ENCODE measurements at places on chromosomes 16 and 17.

DNA sequence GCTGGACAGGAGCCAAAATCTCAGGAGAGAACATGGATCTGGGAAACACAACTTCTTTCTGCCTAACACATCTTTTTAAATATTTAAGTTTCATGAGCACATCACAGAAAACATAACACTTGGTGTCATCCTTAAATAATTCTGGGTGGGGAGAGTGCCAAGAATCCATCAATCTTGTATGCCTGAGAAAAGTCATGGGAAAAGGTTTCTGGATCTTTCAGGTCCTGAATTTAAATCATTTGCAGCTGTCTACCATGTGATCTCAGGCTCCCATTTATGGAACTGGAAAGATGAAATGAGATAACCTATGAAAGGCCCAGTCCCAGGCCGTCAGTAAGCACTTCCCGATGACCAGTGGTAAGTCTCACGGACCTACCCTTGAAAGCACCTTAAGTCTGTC, 15.1 kb downstream of the CDH11 start:
- no peak for DNase-seq

- DNase-seq: no peak
Measured at GRCh38 chr17:82487910-82488309, 29.4 kb downstream of the NARF start.

DNA sequence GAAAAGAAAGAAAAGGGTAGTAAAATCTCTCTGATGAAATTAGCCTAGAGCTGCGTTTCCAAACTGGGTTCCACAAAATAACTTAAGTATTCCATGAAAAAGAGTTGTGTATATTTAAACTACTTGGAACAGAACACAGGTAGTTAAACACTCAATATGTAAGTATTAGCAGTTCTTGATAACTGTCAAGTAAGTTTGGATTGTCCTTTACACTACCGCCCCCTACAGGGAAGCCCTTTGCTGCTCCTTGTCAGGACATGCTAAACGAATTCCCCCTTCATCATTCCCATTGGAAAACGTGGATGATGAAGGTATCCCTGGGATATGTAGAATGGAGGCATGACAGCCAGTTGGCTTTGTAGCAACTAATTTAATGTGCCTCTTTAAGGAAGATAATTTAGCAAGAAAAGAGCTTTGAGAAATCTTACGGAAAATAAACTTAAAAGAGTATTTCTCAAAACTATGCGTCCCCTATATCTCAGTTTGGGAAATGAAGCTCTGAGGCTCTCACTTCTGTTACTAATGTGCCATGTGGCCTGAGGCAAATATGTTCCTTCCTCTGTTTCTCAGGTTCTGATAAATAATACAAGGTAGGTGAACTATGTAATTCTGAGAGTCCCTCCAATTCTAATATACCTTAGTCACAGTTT, 18.8 kb downstream of the NCBP3 start:
- DNase-seq: peak; percentile 80

- DNase-seq: no peak
Measured at GRCh38 chr16:85994492-85995490, 95.8 kb downstream of the IRF8 start.

GRCh38 chr16:65950211-65950610, 416.3 kb upstream of the CDH5 start:
- DNase-seq: no peak

DNA sequence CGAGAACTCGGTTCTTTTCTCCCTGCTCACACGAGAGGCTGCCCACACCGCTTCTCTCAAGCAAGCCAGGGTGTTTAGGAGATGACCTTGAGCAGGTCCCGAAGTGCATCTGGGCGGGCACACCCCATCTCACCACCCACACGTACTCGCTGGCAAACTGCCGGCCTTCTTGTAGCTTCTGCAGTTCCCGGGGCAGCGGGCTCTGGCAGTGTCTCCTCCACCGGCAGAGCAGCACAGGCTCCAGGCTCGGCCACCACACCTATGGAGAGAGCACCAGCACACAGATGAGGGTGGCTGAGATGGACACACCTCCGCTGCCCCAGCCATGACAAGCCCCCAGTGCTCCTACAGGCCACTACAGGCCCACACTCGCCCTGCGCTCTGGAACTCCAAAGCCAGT, 23.5 kb downstream of the ZNF276 start:
- DNase-seq: no peak

DNA sequence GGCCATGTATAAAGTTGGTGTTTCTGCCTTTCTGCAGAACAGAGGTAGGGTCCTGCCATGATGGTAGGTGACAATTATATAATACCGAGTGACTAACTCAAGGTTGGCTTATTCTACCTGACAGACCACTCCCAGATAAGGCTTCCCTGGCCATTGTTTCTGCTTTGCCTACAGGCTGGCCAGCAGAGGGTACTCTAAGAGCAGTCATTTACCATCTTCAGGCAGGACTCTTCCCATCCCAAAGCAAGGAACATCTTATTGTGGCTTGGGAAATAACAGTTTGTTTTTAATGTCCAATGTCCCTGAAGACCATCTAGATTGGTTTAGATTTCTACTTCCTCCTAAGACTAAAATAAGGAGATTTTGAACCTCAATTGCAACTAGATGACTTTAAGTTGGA, 74.1 kb downstream of the SNX11 start:
- peak; percentile 68 for DNase-seq

- DNase-seq: no peak
Measured at GRCh38 chr16:72458035-72458434, 286.1 kb upstream of the PMFBP1 start.

DNA sequence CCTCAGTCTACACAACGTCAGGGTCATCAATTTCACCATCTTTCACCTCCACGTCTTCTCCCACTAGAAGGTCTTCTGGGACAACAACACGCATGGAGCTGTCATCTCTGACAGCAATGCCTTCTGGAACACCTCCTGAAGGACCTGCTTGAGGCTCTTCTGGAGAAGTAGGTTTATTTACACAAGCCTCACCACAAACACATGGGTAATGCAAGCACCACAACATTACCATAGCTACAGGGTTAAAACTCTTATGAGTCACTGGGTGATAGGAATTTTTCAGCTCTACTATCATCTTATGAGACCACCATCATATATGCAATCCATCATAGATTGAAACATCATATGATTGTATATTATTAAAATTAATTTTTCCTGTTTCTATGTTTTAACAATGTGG, 215.4 kb downstream of the CHD9NB start:
- no peak for DNase-seq

DNA sequence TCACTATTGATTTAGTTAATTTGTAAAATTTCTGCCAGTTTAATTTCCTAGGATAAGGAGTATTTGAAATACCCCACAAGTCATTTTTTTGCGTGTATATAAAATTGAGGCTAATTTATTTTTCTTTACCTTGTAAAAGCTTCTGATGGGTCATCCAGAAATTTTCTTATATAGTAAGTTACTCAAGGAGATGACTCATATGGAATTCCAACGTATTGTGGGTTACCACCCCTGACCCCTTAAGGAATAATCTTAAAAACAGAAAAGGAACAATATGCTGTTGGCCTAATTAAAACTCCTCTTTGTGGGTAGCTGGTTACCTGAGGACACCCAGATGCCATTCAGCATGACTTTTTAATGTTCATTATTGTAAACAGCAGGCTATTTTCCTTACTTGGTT, 13.6 kb downstream of the HEATR6 start:
- no peak for DNase-seq

GRCh38 chr17:28901866-28902818, 737 bp downstream of the DHRS13 start:
- DNase-seq: peak; percentile 77

- no peak for DNase-seq
Measured at GRCh38 chr17:79802039-79802735, 5.3 kb upstream of the CBX8 start.

DNA sequence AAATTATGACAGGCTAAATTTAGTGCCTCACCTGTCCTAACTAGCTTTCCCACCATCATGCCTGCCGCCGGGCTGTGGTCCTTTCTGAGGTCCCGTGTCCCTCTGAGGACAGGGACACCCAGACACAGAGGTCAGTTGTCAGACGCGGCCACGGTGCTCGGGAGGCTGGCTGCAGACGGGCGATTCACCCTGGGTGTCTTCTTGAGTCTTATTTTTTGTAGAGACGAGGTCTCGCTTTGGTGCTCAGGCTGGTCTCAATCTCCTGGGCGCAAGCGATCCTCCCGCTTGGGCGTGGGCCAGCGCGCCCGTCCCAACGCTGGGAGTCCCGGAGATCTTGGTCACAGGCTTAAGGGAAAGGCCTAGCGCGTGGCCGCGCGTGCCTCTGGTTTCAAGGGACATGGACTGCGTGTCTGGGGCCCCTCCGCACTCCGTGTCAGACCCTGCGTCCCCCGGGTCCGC, 797 bp upstream of the RAB11FIP3 start:
- DNase-seq: no peak

DNA sequence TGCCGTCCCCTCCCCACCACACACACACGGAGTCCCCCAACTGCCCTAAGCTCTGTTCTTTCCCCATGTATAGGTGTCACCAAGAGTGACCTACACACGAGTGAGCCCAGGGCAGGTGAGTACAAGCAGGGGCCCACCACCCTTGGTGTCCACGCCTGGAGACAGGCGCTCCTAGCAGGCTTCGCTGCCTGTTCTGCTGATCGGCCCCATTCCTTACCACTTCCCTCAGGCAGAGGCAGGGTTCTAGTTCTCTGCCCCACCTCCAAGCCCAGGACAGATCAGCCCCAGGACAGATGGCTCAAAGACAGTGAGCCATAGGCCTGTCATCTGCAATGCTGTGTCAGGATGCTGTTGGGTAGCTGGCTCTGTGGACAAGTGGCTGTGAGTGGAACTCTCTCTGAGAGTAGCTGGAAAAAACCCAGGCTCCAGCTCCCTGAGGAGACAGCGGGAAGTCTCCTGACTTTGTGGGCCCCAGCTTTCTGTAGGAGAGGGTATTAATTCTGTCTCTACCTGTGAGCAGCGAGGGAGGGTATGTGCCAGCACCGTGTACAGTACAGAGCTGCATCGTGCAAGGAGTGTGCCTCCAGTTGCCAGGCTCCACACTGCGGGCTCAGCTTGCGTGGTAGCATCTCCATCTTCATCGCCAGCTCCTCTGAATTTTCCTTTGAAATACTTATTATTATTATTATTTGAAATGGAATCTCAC, 897 bp downstream of the TP53I13 start:
- peak; percentile 38 for DNase-seq

DNA sequence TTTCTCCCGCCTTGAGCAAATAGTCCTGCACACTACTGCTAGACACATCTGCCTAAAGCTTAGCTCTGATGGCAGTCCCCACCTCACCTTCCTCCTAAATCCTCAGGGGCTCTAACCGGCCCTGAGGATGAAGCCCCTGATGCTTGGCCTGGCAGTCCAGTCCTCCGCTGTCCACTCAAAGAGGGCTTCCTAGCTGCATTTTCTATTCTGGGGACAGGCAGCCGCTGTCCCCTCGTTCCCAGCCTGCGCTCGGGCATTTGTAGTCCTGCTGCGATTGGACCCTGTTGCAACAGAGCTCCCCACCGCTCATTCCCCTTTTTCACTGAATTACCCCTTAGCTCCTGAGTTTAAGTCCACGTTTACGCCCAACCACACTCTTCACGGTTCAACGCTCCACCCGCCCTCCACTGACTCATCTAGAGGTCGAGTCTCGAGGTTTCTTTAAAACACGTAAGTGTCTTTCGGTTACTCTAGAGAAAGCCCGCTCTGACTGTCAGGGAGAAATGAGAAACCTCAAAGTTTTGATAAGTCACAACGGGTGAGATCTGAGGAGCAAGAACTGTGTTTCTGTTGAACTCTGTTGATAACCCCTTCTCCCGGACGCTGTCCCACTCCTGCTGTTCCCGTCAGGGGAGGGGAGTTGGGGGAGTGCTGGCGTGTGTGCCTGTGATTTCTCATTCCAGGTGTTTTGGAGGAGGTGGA, 4.5 kb downstream of the CCR7 start:
- no peak for DNase-seq

- DNase-seq: peak; percentile 73
Measured at GRCh38 chr16:3131755-3132377, 3.0 kb upstream of the ZNF213 start.

DNA sequence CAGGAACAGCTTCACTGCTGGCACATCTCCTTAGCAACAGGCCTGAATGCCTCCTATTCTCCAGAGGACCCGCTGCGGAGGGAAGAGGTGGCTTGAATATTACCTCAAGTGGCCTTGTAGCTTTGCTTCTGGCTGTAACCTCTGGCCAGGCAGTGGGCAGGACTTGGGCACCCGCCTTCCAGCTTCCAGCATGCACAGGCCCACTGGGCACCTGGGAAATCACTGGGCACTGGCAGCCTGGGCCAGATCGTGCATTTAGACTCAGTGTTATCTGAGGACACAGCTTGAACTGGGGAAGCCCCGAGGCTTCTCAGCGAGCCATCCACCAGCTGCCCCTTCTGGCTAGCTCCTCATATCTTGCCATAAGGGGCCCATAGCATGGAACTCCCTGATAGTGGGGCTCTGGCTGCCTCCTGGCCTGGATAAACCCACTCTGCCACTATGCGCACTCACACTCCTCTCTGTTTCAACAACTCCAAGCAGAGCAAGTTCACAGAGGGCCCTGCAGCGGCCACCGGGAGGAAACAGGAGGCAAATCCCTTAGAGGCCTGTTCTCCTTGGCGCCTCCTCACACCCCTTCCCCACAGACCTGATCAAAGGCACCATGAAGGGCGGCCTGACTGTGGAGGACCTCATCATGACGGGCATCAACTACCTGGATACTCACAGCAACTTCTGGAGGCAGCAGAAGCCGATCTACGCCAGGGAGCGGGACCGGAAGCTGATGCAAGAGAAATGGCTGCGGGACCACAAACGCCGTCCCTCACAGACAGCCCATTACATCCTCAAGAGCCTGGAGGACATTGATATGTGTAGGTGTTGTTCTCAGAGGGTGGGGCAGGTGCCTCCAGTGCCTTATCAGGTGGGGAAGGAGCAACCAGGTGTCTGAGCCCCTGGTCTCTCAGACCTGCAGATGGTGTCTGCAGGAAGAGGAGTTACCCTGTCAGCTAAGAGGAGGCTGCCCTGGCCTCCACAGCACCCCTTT, 7.8 kb downstream of the ODAD4 start:
- no peak for DNase-seq

DNA sequence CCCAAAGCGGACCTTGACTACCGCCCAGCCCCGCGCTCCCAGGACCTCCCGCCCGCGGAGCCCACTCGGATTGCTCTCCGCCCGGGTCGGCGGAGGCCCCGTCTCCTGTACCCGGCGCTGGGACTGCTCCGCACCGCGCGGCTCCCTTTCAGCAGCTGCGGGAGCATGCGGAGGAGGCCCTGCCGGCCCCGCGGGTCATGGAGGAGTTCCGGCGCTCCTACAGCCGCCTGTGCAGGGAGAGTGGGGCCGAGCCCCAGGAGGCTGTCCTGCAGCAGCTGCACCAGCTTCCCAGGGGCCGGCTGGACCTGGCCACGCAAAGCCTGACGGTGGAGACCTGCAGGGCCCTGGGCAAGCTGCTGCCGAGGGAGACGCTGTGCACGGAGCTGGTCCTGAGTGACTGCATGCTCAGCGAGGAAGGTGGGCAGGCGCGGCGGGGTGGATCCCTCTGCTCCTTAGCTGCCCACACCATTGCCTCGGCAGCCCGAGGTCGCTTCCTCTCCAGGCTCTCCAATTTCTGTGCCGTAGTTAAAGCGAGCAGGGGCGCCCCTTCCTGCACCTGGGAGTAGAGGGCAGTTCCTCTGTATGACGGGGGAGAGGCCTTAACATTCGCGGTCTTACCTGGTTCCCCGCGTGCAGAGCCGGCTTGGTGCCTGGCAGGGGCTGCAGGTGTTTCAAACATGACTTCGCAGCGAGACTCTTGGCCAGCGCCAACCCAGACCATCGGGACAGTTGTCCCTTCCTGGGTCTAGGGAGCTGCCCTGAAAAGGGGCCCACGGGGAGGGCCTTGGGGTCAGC, 539 bp downstream of the LRRC45 start:
- DNase-seq: peak; percentile 49
